ENCODE measurements at places on chromosomes 3 and 15.

GRCh38 chr3:184177331-184177731, 2.7 kb downstream of the AP2M1 start:
- DNase-seq = no peak

DNA sequence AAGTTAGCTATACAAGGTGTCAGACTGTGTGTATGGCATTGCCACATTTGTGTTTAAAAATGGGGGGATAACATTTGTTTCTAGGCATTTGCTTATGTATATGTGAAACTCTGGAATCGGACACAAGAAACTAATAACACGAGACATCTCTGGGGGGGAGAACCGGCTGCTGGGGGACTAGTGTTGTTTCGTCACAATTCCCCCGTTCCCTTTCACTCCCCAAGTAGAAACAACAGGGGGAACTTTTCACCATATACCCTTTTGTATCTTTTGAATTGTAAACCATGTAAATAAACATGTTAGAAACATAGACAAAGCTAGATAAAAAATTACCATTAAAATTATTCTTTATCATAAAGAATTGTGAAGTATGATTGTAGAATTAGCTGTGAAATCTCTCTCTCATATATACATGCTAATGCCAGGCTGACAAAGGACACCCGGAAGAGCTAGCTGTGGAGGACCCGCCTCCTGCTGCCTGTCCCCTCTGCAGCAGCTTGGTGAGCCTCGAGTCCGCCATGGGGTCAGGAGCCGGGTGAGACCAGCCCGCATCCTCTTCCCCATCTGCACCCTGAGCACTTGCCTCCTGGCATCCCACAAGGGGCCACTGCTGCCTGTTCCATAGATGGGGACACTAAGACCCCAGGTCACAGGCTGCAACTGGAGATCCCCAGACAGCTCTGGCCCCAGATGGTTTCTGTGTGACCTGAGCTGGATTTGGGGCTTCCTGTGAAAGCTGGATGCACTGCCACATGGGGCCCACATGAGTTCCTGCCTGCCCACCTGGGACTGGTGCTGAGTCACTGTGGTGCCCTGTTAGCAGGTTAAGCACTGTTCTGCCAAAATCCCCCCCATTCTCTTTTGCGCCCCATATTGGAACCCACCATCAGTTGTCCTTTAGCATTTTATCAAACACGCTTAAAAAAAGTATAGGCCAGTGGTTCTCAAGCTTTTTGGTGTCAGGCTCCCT, 91.6 kb downstream of the IQSEC1 start:
- no peak for DNase-seq

DNA sequence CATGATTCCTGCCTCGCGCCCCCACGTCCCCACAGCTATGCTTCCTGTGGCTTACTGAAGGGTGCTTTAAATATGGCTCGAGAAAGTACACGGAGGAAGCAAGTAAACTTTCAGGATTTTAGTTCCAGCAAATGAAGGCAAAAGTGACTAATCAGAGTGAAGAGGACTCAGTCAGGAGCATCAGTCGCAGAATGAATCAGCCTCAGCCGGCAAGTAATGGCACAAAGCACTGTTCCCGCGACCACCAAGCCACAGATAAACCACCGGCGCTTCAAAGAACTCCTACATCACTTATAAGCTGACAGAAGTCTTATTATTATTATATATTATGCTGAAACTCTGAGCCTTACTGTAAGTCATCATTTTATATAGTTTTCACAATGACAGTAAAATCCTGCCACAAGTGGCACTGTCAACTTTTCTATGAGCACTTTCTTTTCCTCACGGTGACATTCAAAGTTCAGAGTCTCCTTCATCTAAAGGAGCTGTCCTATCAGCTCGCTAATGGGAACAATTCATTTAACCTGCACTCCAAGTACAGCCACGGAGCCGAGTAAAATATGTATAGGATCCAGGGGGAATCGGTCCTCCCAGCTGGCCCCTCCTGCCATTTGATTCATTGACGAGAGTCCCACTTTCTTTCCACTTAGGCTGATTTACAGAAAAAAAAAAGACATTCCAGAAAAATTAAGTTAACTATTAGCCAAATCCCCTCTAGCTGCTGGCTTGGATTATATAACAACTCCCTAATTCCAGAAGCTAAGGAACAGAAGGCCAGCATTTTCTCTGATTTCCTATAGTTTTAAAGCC, 217.0 kb upstream of the ICE2 start:
- no peak for DNase-seq

- DNase-seq = no peak
Observed at GRCh38 chr3:124207873-124208485, 216.1 kb upstream of the ROPN1 start.

- no peak for DNase-seq
Observed at GRCh38 chr15:61099020-61099810, 129.9 kb downstream of the RORA start.

DNA sequence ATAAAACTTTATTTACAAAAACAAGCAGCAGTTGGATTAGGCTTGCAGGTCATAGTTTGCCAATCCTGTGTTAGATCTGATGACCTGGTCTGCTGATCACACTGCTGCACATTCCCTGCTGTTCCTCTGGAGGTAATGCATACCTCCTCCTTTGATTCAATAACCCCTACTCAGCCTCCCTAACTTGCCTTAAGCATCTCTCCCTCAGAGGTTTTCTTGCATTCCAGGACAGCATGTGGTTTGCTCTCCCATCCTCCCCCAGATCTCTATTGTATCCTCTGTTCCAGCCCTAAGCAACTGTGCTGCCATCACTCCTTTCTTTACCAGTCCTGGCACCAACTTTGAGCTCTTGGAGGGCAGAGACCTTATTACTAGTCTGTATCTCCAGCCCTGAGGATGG, 63.4 kb downstream of the CACNA2D3 start:
- no peak for DNase-seq

DNA sequence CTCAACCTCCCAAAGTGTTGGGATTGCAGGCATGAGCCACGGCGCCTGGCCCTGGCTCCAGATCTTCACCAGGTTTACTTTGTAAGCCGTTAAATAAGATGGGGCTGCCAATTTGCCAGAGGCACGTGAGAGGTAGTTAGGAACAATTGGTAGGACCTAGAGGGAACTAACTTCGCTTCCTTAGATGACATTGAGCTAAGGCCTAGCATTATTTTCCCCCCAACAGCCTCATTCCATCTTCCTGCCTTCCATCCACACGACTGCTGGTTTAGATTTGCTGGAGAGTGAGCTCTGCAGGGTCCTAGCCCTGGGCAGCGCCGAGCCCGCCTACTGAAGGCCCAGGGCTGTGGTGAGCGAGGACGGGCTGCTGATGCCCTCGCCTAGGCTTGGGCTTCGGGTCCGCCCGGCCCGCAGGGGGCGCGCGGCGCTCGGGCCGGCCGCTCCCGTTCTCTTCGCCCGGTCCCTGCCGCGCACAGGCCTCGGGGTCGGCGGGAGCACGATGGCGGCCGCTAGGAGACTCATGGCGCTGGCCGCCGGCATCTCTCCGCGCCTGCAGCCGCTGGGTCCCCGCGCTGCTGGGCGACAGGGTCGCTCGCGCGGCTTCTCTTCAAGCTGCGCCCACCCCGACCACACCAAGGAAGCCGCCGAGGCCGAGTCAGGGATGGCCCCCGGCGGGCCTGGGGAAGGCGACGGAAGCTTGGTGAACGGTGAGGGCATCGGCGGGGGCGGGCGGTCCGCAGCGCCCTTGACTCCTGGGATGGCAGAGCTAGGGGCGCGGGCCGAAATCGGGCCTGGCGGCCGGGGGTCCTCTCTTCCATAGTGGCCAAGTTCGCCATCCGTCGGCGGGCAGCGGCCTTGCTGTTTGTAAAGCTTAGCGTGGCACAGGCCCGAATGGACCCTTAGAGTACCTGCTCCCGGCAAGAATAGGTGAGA, 21.9 kb downstream of the DHX30 start:
- DNase-seq = peak; percentile 81

DNA sequence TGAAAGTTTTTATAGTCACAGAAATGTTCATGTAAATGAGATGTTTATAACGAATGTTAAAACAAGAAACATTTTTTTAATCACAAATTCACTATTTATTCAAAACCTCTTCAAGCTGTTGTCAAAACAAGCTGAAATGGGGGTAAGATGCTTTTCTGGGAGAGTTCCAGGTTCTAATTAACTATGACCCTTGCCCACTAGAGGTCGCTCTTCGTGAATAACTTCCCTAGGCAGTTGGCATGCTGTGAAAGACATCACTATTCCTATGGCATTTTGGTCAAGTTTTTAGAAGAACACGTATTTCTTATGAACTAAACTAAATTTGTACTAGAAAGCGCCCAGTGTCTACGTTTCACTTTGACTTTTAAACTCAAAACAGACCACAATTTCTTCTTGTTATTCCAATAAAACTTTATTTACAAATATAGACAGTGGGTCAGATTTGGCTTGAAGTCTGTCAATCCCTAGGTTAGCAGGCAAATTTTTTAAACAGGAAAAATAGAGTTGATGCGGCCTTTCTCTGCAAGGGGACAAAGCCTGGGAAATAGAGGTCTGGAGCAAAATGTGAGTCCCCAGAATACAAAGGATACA, 62.8 kb upstream of the CMTM8 start:
- DNase-seq = peak; percentile 81

DNA sequence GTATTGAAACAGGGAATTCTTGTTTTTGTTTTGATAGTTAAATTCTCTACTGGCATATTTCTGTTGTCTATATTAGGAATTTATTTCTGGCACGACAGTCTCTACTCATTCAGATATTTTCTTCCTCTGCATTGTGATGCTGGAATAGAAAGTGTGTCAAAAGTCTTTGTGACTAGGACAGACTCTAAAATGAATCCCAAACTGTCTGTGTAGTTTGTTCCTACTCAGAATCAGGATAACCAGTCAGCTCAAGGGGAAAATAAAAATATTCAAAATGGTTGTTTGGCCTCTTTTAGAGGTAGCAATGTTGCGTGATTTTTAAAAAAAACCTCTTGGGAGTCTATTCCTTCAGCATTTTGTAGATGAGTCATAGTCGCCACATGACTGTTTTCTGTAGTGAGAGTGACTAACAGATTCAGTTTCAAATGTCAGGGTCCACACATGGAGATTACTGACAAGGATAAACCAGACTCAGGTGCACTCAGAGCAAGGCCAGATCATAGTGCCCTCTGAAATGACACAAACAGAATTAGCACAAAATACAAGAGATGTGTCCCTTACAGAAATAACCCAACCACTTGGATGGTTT, 13.1 kb downstream of the SLC7A14 start:
- no peak for DNase-seq

- DNase-seq = no peak
Observed at GRCh38 chr3:183487896-183488295, 59.5 kb upstream of the MCF2L2 start.

DNA sequence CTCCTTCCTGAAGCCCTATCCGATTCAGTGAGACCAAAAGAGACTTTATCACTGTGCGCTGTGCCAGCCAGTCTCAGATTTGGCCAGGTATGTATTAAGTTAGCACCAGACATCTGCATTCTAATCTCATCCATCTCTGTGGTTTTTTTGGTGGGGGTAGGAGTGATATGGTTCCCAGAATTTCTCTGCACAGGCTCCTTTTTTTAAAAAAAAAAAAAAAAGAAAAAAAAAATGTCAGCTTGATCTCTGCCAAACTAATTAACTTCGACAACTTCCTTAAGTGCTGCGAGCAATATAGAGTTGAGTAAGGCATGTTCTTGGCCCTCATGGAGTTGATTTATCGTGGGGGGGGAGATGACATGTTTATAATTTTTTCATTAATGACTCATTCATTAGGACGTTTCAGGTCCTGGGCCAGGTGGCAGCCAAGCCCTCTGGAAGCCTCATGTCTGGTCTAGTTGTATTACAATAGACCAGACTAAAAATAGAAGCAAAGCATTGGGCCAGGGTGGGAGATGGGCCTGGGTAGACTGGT, 12.9 kb downstream of the SLCO3A1 start:
- DNase-seq = no peak

GRCh38 chr15:42191610-42192346, 16.3 kb downstream of the VPS39 start:
- DNase-seq = no peak

- no peak for DNase-seq
Observed at GRCh38 chr3:15478640-15478979, 42.9 kb downstream of the COLQ start.

GRCh38 chr3:73041537-73041936, 19.9 kb upstream of the EBLN2 start:
- no peak for DNase-seq

DNA sequence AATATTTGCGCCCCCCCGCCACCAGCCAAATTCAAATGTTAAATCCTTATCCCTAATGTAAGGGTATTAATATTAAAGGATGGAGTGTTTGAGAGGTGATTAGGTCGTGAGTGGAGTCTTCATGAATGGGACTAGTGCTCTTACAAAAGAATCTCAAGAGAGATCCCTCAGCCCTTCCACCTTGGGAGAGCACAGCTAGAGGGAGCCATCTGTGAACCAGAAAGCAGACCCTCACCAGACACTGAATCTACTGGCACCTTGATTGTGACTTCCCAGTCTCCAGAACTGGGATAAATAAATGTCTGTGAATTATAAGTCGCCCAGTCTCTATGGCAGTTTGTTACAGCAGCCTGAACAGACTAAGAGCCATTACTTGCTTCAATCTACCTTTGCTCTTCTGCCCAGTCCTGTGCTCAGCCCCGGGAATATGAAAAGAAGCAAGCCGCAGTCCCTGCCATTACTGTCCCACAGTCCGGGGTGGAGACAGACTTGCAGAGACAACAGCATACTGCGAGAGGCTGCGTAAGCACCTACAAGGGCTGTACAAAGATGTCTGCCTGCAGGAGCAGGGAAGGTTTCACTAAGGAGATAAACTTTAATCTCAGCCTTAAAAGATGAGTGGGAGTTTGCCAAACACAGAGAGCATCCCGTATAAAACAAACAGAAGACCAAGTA, 110.7 kb upstream of the TMCO5A start:
- no peak for DNase-seq

Data from NCI-H2029 (cell line).